ENCODE measurements at places on chromosomes 5 and 9.

DNA sequence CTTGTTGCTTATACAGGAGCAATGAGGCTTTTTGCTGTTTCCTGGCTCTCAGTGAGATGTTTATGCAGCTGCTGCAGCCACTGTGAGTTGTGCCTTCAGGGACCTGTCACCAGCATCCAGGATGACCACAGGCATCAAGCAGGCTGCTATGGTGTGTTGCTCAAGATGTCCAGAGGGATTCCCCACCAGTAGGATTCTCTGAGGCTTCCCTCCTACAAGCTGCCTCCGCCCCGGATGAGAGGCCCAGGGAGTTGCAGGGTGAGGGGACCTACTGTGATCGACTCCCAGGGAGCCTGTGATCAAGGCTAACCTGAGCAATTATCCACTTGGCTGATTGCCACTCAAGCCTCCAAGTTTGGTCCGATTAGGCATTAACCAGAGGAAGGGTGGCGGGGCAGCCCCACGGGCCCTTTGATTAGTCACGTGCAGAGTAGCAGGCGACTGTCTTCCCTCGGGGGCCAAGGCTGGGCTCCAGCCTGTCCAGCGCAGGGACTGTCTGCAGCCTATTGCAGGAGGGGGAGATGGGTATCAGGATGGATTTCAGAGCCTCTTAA lies 1.8 kb upstream of the FAT2 start:
- peak; percentile 63 for DNase-seq

- DNase-seq: no peak
These were observed 106.5 kb downstream of the THBS4 start for GRCh38 chr5:80141681-80142080.

GRCh38 chr9:95643619-95644018 lies 126.8 kb upstream of the PTCH1 start:
- DNase-seq: no peak

DNA sequence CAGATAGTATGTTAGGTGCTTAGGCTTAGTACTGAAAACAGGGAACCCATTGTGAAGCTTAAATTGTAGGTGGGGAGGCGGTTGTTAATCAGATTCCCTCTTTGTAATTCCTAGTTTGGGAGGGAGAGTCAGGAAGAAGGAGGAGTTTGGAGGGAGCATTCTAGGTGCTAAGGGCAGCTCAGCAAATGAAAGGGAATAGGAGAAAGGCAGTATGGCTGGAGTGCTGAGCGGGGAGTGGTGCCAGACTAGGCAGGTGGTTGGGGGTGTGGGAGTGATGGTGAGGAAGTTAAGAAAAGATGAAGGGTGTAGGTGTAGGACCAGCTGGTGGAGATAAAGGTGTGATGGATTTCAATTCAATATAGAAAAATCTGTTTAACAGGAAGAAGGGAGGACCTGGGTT lies 11.1 kb upstream of the GARNL3 start:
- no peak for DNase-seq

DNA sequence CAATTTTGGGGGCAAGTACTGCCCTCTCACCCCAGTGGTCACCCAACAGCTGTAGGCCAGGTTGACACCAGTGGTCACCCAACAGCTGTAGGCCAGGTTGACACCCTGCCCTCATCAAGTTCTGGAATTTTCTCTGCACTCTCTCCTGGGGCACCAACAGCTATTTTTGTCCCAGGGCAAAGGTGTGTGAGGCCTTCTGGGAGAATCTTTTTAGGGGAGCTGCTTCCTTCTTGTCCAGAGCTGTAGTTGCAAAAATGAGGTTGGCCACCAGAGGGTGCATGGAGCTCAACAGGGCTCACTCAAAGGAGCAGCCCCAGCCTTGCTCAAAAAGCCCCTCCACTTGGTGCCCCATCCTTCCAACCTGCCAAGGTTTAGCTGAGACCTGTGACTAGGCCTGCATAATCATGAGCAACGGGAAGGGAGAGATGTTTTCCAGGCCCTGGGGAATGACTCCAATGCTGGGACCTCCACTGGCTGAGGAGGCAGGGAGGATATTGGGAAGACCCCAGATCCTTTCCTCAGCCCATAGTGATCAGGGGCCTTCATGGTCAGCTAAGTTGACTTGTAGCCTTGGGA lies 10.6 kb upstream of the P4HA2 start:
- peak; percentile 71 for DNase-seq

DNA sequence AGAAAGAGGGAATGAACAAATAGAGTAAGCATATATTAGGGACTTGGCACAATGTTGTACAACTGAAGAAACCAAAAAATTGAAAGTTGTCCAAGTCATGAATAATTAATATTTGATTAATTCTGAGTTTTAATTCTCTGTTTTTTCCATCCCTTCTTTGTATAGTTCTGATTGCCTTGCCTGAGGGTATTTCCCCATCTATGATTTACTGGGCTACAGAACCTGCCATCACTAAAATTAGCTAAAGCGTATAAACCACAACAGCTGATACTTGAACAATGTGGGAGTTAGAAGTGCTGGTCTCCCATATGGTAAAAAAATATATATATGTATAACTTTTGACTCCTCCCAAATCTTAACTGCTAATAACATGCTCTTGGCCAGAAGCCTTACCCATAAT lies 1253.5 kb upstream of the CDH6 start:
- DNase-seq: no peak

- no peak for DNase-seq
These were observed 229.5 kb downstream of the KIAA0825 start for GRCh38 chr5:94388773-94389514.

GRCh38 chr5:59099270-59099994 lies 516.6 kb downstream of the RAB3C start:
- DNase-seq: no peak

DNA sequence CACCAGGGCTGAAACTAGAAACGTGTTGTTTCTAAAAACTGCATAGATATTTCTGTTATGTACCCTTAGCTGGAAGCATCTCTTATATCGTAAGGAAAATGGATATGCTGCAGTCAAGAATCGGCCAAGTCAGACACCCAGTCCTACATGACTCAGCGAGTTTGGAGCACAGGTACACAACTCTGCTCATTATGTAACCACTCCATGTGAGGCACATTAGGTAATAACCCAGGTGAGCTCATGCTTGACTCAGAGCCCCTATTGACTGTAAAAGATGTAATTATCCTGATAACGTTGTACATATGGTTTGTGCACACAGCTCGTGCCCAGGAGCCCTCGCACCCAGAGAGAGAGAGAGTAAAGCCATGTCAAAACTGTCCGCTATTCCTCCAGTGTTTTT lies 593.7 kb upstream of the ACO1 start:
- no peak for DNase-seq

- peak; percentile 10 for DNase-seq
These were observed 28.4 kb upstream of the EBF1 start for GRCh38 chr5:159128070-159128541.

DNA sequence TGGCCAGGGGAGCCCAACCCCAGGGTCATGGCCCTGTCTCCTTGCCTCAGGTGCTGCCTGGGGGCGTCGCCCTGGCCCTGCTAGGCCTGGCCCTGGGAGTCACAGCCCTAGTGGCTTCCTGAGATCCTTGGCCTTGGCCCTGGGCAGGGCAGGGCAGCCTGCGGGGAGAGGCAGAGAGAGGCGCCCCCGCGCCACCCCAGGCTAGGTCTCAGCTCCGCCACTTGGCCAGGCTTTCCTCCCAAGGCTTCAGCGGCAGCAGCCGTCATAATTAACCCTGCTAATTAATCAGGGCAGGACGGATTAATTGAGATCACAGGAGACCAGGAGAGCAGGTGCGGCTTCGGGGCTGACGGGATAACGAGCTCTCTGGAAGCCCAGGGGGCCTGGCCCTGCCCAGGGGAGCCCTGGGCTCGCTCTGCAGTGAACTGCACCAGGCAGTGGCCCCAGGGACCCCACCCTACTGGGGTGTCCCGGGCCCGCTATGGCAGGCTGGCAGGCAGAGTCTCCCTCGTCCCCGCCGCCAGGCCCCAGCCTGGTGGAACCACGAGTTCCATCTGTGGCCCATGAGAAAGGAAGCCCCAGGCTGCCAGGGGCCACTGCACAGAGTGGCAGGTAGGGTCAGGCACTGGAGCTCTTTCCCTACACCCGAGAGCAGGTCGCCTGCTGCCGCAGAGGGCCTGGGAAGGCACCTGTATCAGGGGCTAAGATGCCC lies 269.6 kb downstream of the PBX3 start:
- DNase-seq: no peak

GRCh38 chr9:103757062-103757461 lies 337.0 kb upstream of the SMC2 start:
- DNase-seq: no peak

- no peak for DNase-seq
These were observed 145.4 kb downstream of the KCTD16 start for GRCh38 chr5:144315994-144316634.

- DNase-seq: no peak
These were observed 64.9 kb downstream of the SUSD1 start for GRCh38 chr9:112110094-112110776.

GRCh38 chr9:8750639-8751051 lies 951.1 kb upstream of the DMAC1 start:
- DNase-seq: peak; percentile 16

- no peak for DNase-seq
These were observed 45.5 kb upstream of the MPDZ start for GRCh38 chr9:13324988-13325387.

DNA sequence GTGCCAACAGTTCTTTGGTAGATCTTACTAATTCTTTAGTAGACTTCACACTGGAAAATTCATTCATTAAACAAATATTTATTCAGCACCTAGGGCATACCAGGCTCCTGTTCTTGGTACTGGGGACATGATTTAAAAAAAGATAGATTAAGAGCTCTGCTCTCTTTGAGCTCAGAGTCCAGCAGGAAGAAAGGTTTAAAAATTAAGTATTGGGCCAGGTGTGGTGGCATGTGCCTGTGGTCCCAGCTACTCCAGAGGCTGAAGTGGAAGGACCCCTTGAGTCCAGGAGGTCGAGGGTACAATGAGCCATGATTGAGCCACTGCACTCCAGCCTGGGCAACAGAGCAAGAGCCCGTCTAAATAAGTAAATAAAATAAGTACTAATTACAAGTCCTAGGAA lies 41.4 kb downstream of the ENC1 start:
- no peak for DNase-seq

DNA sequence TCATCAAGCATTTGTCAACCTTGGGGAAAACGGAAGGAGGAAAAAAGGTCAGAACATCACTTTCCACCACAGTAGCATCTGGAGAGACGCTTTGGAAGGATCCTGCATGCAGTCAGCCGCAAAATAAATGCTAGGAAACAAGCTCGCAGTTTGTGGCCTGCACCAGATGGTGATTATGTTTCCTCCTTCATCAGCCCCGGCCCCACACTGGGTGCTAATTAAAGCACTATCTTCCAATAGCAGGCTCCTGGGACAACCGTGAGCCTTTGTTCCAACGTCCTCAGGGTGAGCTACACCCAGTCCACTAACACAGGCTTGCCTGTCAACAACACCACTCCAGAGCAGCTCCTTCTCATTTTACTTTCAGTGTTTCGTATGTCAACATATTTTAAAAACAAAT lies 64.0 kb downstream of the RNF130 start:
- DNase-seq: peak; percentile 30

DNA sequence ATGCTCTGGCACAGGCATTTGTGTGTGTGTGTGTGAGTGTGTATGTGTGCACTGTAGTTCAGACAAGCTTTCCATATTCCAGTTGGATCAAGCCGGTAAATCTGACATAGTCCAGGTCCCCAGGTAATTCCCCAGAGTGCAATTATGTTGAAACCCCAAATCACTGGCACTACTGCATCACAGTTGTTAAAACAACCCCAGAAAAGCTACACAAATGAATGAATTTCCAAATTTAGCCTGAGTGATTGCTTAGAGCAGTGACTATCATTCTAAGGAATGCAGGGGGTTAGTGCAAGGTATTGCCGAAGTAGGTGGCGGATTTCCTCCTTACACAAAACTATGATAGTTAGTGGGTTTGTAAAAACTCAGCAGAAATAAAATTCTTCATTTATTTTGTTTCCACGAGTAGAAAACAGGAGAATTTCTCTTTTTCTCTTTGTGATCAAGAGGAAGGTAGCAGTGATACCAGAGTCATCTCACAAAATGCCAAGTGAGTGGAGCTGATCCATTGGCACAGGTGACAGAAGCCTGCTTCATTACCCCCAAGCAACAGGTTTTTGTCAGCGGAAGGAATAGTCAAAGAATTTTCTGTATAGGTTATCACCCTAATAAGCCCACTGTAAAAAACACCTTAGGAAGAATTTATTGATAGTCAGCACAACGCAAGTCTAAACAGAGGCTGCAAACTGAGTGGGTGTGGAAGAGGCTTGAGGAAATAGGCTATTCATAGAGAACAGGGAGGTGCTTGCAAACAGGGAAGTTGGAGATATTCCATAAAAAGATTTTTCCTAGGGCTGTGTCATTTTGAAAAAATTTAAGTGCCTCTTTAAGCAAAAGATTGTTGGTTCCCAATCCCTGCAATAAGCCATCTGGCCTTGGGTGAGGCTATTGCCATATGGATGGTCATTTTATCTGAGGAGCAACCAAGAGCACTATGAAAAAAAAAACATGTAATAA lies 385.1 kb downstream of the CHSY3 start:
- DNase-seq: no peak

DNA sequence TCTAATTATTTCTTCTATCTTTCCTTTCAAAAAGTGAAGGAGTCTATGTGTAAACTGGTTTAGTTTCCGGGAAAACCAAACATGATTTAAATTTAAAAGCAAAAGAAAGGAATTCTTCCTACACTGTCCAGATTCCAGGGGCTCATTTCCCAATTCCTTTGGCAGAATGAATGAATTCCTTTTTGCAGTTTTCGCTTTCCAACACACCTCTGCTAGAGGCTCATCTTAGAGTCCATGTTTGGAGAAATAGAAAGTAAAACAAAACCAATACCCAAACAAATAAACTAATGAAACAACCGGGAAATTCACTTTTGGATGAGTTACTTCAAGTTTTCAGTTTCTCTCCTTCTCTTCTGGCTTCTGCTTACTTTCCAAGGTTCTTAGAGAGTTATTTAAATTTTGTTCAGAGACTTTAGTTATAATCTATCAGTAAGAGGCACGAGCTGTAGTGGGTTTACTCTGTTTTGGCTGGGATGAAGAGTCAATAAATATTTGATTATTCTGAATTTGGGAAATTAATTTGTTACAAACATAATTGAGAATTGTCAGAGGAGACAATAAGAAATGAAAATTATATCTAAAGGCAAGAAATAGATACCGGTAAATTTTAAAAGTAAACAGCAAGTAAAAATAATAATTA lies 365.0 kb upstream of the CDH9 start:
- DNase-seq: no peak

- DNase-seq: no peak
These were observed 79.4 kb downstream of the ZNF366 start for GRCh38 chr5:72427488-72428437.

DNA sequence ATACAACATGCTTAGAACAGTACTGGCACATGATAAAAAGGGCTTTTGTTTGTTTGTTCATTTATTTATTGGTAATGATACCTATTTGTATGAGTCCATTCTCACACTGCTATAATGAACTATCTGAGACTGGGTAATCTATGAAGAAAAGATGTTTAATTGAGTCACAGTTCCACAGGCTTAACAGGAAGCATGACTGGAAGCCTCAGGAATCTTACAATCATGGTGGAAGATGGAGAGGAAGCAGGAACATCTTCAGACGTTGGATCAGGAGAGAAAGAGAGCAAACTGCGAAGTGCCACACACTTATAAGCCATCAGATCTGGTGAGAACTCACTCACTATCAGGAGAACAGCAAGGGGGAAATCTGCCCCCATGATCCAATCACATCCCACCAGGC lies 847.7 kb downstream of the CDH18 start:
- DNase-seq: no peak

- no peak for DNase-seq
These were observed 249.9 kb downstream of the MARCHF11 start for GRCh38 chr5:15929611-15930263.

Data from SK-N-SH (cell line).